ENCODE measurements at places on chromosomes 16 and 17.

DNA sequence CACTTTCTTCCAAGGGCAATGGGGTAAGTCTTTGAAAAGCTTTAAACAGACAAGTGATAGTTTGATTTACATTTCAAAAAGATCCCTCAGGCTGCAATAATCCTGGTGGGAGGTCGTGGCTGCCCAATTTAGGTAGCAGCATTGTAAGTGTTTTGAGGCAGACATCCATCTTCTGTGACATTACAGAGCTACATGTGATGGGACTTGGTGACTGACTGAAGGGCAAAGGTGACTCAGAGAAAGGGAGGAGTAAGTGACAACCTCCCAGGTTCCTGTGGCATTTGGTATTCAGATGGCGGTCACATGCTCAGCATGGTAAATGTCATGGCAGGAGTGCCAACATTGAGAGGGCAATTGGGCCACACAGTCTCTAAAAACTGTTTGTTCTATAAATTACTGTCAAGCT lies 26.5 kb downstream of the STAT3 start:
- DNase-seq, result no peak

DNA sequence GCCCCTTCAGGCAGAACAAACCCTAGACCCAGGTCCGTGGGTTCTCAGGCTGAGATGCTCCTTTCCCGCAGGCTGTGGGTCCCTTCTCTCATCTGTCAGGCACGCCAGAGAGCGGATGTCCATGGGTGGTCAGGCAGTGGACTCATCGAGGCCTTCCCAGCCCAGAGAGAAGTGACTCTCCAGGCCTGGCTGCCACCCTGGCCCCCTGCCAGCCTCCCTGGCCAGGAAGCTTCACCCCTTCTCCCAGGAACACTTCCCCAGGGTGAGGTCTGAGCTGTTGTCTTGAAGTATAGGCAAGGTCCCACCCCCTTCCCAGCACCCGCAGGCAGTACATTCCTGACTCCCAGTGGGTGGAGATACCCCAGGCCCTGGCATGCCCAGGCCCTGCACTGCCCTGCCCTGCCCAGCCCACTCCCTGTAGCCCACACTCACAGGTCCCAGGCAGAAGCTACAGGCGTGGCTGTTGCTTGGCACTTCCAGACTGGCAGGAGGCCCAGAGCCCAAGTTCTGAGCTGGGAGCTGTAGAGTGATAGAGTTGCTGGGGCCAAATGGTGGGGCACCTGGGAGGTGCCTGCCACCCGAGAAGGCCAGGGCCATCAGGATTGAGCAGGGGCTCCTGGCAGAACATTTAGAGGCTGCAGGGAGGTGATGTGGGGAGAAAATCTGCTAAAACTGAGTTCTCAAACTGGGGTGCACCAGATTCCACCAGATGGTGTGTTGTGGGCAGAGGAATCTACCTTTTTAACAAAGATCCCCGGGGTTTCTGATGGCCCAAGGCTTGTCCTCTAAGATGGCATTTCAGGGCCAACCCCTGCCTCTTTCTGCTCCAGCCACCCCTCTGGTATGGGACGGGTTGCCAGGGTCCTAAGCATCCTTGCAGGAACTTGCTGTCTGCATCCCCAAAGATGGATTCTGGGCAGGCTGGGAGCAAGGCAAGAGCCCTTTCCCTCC lies 6.7 kb downstream of the ITGA3 start:
- no peak for DNase-seq

DNA sequence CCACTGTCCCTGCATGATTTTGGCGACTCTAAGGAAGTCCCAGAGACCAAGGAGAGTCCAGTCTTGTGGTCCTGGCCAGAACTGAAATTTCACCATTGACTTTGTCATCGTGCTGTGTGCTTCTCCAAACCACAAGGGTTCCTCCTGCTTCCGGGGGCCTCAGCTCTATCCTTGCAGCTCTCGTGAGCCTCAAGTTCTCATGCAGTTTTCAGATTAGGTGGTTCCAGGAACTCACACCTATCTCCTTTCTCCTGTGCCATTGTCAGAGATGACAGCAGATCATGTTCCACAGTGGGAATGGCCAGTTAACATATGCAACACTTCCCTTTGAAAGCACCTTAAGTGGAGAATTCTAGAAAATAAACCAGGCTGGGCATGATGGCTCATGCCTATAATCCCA lies 97.9 kb upstream of the CRHR1 start:
- no peak for DNase-seq

DNA sequence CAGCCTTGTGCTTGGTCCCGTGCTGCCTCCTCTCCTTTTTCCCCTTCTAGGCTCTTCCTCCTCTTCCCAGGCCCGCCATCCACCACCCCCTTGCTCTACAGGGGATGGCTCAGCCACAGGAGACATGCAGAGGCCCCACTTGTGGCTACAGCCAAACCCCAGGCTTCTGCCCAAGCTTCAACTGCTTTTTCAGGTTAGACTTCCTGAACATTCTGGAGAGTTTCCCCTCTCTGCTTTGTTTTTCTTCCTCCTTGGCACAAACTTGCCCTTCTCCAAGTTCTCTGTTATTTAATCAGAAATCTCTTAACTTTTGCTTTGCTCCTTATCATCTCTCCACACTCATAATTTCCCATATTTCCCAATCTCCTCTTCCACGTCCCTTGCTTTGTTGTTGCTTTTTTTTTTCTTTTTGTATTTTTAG lies 18.3 kb upstream of the HAS3 start:
- no peak for DNase-seq

- DNase-seq, result no peak
Observed at GRCh38 chr16:78297066-78297666, 197.7 kb downstream of the WWOX start.

GRCh38 chr17:43676471-43676870 lies 14.7 kb upstream of the MEOX1 start:
- no peak for DNase-seq

- no peak for DNase-seq
Observed at GRCh38 chr16:27730661-27731210, 180.8 kb downstream of the KATNIP start.

GRCh38 chr17:12302711-12303110 lies 282.0 kb downstream of the MAP2K4 start:
- no peak for DNase-seq

DNA sequence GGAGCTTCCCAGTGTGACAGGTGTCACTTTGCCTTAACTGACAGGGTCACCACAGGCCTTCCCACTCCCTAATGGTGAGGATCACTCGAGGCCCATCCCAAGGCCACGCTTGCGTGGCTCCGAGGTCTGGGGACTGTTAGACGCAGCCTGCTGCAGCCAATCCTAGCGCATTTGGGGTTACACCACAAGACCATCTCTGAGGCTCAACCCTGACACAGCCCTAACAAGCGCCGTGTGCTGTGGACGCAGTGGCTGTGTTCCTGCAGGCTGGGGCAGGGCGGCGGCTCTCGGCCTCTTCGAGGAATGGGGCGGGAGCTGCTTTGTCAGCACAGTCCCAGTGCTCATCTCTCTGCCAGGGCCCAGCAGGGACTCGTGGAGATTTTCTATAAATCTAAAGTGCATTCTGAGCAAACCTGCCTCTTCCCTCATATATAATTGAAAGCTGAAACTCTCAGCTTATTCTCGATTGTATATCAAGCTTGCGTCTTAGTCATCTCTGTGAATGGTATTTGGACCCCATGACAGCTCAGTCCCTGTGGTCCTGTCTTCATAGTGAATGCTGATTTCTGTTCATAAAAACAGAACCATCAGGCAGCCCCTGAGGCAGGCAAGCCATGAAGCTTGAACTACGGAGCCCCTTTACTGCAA lies 65.8 kb upstream of the CHMP6 start:
- no peak for DNase-seq

DNA sequence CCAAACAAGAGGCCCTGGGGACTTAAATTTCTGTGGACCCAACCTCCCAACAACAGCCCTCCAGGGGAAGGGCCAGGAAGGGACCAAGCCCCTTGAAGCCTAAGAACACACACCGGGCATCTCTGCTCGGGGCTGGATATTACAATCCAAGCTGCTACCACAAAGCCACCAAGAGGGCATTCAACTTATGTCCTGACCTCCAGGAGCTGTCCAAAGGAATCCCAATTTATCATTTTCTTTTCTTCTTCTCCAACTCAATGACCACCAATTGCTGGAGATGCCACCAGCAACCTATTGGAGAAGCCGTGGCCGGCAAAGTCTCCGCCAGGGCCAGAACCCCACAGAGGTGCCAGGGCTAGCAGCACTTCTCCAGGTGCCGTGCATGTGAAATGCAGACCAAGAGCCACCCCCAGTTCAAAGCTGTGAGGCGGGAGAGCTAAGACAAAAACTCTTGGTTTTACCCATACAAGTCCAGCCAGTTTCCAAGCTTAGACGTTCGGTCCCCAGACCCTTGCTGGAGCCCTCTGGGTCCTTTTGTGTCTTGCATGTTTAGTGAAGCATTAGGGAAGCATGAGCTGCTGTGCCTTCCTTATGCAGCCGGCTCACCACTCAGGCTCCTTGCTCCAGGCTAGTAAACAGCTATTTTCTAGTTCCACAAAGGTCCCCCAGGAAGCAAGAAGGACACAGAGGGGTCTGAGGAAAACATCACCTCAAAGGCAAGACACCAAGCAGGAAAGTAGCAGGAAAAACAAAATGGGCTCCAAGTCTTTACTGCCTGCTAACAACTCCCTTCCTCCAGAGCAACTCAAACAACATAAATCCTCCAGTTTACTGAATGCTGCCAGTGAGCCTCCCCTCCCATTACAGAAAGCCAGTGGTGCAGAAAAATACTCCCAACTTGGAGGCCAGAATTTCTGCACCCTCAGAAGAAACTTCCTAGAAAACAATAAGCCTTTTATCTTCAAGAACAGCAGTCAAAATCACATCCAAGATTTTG lies 3.2 kb downstream of the PITPNA start:
- no peak for DNase-seq

DNA sequence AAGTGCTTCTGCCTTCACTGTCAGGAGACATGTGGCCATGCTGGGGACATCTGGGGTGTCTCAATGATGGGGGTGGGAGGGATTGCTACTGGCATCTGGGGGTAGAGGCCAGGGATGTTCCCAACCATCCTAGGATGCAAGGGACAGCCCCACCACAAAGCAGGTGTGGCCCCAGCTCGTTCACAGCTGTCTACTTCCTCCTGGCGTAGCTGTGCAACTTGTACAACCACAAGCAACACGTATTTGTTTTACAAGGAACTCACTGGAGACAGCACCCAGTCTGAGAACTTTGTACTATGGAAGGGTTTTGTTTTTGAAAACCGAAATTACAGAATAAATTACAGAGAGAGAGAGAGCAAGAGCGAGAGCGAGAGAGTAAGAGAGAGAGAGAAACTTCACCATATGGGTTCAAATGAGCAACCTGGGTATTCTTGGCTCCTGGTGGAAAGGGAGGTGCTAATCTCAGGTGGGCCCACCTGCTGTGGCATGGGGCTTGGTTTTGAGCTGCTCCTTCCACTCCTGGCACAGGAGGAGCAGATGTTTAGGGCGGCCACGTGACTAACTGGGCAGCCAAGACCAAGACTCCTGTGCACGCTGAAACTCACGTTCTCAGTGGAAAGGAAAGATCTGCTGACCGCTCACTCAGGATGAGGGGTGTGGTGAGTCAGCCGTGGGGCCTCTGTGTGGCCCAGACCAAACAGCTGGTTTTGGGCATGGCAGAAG lies 17.5 kb upstream of the TNFRSF13B start:
- peak; percentile 87 for DNase-seq

- DNase-seq, result no peak
Observed at GRCh38 chr16:84836234-84836647, 16.5 kb downstream of the CRISPLD2 start.

DNA sequence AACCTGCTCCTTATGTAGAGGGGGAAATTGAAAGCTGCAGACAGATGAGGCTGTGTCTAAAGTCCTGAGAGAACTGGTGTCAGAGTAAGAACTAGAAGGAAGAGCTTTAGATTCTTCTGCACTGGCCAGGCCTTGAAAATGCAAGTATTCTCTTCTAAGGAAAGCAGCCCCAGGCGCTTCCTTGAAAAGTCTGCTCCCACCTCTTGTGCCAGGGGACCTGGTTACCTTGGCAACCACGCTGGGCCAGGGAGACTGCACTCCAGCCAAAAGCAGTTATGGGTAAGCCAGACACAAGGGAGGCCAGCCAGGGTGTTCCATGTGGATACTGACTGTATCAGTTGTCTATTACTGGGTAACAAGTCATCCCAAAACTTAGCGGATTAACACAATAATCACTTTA lies 228.6 kb upstream of the SDK2 start:
- DNase-seq, result no peak

- DNase-seq, result no peak
Observed at GRCh38 chr17:56624912-56625311, 31.4 kb downstream of the NOG start.

DNA sequence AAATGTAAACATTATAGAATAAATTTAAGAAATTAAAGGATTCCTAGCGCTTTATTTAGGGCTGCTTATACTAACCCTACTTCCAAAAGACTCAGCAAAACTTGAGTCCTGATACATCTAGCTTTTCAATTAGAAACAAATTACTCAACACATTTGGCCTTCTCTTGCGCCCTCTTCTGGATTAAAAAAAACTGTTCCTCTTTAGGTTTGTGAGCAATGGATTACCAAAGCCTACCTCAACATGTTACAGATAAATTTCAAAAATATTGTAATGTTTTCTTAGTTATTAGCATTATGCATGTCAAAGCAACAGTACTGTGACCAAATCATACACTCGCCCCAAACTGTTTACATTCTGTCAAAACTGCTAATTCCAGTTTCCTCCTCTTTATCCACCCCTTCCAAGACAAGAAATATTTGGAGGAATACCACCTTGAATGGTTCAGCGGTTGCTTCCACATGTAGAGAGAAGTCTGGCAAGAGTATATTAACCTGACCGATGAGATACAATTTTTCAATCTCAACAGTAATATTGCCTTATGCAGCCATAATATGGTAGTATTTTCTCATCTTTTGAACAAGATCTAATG lies 2.7 kb downstream of the NUFIP2 start:
- DNase-seq, result peak; percentile 35

DNA sequence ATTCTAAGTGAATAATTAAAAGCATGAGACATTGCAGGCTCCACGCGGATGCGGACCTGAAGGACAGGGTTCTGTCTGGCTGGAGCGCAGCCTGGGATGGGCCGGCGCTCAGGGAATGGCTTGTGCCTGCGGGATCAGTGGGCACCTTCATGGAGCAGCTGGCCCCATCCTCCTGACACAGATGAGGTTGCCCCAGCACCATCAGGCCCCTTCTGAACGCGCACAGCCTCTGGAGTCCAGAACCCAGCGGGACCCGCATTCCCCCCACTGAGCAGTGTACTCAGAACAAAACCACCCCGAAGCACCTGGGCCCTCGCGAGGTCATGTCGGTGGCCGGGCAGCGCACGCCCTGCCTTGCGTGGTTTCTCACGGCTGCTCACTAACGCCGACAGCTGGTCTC lies 70.5 kb upstream of the CHMP6 start:
- DNase-seq, result no peak
